ENCODE measurements at places on chromosomes 12 and 14. TPM values are rescaled to one million over a fixed set of nuclear protein-coding genes. Genes with fewer than 3 reads are reported as not detected.

DNA sequence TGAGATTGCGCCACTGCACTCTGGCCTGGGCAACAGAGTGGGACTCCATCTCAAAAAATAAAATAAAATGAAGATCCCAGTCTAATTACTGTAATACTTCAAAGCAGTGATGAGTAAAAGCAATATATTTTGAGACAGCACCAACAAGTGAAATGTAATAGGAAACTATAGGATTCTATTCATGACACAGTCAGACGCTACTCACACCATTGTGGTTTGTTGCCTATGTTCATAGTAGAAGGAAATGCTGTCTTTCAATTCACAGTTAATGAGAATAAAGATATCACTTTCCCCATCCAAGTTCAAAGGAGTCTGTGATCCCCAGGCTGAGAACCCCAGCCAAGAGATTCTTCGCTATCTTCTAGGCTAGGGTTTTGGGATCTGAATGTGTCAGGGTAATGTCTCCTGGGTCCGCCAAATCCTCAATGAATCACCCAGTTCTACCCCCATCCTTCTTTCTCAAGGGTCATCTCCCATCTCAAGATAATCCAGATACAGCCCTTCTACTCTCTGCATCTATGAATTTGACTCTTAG is 16.6 kb upstream of the DTX1 start:
- H3K4me3 ChIP-seq = no peak overlapping the region
- H3K27me3 ChIP-seq = no peaks in the 10 kb centered on the region
- no peaks in the 10 kb centered on the region for H3K36me3 ChIP-seq
- DNase-seq = no peak
- no peaks in the 10 kb centered on the region for H3K4me1 ChIP-seq

DNA sequence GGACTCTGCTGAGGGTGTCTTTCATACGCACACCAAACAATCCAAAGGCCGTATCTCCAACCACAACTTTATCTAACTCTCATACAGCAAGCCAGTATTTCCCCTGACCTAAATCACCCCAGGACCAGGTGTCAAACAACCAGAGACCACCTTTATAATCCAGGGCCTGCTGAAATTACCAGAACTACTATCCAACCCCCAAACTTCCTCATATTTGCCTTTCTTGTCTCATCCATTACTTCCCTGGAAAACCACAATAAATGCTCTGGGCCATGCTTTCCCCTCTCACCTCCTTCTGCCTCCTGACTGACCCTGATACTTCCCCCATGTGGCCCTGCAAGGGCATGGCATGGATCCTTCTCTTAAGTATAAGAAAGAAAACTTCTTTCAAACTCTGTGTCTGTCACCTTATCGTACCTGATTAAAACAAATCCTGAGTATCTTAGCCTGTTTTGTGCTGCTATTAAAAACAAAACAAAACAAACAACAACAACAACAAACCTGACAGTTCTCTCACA is 44.7 kb upstream of the CRACR2A start:
- H3K4me3 ChIP-seq = no peak overlapping the region
- DNase-seq = no peak
- H3K36me3 ChIP-seq = no peaks in the 10 kb centered on the region
- no peaks in the 10 kb centered on the region for H3K27me3 ChIP-seq
- peaks cover 5% of the 10 kb centered on the region for H3K4me1 ChIP-seq

DNA sequence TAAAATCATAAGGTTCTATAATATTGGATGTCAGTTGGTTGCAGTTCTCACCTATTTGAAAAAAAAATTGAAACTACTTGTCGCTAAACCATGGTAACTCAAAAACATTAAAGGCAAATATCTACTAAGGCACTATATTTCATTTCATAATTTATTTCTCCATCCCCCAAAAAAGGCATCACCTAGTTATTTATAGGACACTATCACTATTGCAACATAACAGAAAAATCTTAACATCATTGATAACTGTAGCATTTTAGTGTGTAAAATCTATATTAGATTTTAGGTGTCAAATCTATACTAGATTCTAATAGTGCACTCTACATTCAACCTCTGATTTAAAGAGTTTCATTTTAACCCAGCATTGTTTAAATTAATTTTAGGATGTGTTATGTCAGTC is 1.7 kb downstream of the SPTSSA start:
- H3K4me3 ChIP-seq = no peak overlapping the region
- H3K4me1 ChIP-seq = peaks cover 7% of the 10 kb centered on the region
- H3K36me3 ChIP-seq = no peaks in the 10 kb centered on the region
- no peak for DNase-seq
- H3K27me3 ChIP-seq = no peaks in the 10 kb centered on the region

- no peaks in the 10 kb centered on the region for H3K36me3 ChIP-seq
- no peak for DNase-seq
- no peak overlapping the region for H3K4me3 ChIP-seq
- no peak overlapping the region for H3K27ac ChIP-seq
Measured at GRCh38 chr12:27575762-27576118, 51.7 kb downstream of the PPFIBP1 start.

- no peak for DNase-seq
- no peaks in the 10 kb centered on the region for H3K27me3 ChIP-seq
- H3K36me3 ChIP-seq = no peaks in the 10 kb centered on the region
- no peaks in the 10 kb centered on the region for H3K4me1 ChIP-seq
- H3K4me3 ChIP-seq = no peak overlapping the region
Measured at GRCh38 chr12:3838076-3838475, 35.1 kb downstream of the PARP11 start.

MIPOL1 gene
- total RNA-seq = 31.4 TPM

NEDD8 gene
- 185 TPM for total RNA-seq

KLRG1 gene
- total RNA-seq = 4.5 TPM

All from prostate gland (tissue), 2 donors.